Non-pigmented ciliary epithelial cell (primary cell): ENCODE measurements at places on chromosomes 16 and 17.

GRCh38 chr17:36921095-36921851, 16.0 kb upstream of the LHX1 start:
- DNase-seq: no peak

- DNase-seq: no peak
Measured at GRCh38 chr16:11497851-11498289, 88.8 kb downstream of the LITAF start.

- no peak for DNase-seq
Measured at GRCh38 chr17:70076831-70077230, 1.8 kb downstream of the KCNJ16 start.

- DNase-seq: no peak
Measured at GRCh38 chr17:51434434-51435170, 174.3 kb downstream of the UTP18 start.

- DNase-seq: no peak
Measured at GRCh38 chr17:80122026-80122575, 20.7 kb downstream of the GAA start.

- no peak for DNase-seq
Measured at GRCh38 chr17:67347826-67348225, 18.6 kb downstream of the PSMD12 start.

- DNase-seq: no peak
Measured at GRCh38 chr16:2194166-2194834, 2.1 kb downstream of the CASKIN1 start.

- no peak for DNase-seq
Measured at GRCh38 chr17:62163847-62164246, 98.8 kb upstream of the MED13 start.

GRCh38 chr17:15508466-15508865, 41.0 kb upstream of the CDRT4 start:
- DNase-seq: no peak

- no peak for DNase-seq
Measured at GRCh38 chr16:71244521-71244920, 14.0 kb upstream of the HYDIN start.

DNA sequence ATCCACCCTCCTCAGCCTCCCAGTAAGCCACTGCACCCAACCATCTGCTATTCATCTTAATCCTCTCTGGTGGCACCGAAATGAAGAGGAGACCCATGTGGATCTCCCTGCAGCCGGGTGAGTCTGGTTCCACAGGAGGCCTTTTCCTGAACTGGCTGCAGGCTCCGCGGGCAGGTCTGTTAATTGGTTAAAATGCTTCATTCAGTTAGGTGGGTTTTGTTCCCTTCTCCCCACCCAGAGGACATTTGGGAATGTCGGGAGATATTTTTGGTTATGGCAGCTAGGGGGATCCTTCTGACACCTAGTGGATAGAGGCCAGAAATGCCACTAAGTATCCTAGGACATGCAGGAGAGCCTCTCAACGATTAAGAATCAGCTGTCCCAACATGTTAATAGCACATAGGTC, 16.7 kb downstream of the C16orf54 start:
- DNase-seq: peak; percentile 4

DNA sequence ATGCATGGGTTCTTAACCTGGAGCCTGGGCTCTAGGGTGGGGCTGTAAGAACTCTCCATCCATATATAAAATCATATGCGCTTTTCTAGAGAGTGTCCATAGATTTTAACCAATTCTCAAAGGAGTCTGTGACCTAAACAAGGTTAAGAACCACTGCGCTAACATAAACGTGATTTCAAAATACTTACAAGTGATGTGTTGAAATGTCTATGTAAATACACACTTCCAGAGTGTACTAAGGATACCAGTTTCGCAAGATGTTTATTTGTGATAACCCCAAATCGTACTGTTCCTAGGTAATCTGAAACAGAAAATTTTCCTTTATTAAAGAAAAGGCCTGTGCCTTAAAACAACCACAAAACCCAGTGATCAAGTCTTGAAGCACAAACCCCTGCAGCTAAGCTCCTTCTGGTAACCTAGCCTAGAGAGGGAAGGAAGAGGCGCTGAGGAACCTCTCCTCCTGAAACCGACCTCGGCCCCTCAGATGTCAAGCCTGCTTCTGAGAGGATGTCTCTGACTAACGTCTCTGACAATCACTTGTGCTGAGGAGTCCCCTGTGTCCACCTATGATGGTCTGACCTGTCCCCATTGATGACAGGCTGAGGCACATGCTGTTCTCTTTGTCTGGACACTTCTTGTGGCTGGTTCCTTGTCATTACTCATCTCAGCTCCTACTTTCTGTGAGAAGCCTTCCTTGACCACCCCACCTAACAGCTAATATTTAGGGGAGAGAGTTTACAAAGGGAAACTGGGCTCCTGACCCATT, 32.2 kb downstream of the SNN start:
- DNase-seq: no peak

DNA sequence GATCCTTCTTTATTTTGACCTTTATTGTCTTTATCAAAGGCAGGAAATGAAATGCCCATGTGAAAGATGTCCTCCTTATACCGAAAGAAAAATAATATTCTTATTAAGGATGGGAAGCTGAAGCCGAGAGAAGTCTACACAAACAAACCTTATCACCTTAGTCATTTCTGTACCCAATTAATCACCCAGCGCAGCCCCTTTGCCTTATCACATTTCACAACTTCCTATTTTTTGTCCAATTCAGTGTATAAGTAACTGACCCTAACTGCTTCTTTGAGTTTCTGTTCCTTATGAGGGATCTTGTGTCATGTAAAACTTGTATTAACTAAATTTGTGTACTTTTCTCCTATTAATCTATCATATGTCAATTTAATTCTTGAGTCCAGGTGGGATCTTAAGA, 16.4 kb upstream of the CCL23 start:
- DNase-seq: no peak

- no peak for DNase-seq
Measured at GRCh38 chr17:75872434-75873351, 5.7 kb downstream of the TRIM47 start.

- DNase-seq: no peak
Measured at GRCh38 chr17:1169221-1169928, 10.4 kb downstream of the ABR start.

GRCh38 chr16:1154887-1155331, 2.0 kb downstream of the CACNA1H start:
- DNase-seq: no peak

DNA sequence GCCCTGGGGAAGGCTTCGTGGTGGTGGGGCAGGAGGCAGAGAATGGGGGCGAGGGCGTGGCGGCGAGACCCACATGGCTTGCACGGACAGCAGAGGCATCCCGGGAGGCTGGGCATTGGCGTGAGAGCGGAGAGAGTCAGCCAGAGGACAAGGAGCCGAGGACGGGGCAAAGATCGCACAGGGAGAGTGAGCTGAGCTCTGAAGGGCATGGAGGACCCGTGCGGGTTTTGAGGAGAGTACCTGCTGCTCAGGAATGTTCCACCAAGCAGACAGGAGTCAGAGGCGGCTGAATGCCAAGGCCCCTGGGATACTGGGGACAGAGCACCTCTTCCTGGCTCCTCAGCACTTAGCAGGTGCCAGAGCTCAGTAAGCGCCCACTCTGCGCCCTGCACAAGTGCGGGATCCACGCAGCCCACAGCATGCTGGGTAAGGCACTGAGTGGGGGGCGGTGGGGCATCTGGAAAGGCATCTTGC, 47.8 kb downstream of the ARHGAP27 start:
- DNase-seq: no peak

- DNase-seq: no peak
Measured at GRCh38 chr16:4442371-4442770, 16.7 kb downstream of the DNAJA3 start.

GRCh38 chr17:72995008-72995656, 97.4 kb downstream of the SLC39A11 start:
- DNase-seq: no peak

GRCh38 chr16:57616876-57617275, 11.6 kb upstream of the ADGRG1 start:
- no peak for DNase-seq

GRCh38 chr17:20046629-20047028, 37.5 kb downstream of the SPECC1 start:
- DNase-seq: no peak

DNA sequence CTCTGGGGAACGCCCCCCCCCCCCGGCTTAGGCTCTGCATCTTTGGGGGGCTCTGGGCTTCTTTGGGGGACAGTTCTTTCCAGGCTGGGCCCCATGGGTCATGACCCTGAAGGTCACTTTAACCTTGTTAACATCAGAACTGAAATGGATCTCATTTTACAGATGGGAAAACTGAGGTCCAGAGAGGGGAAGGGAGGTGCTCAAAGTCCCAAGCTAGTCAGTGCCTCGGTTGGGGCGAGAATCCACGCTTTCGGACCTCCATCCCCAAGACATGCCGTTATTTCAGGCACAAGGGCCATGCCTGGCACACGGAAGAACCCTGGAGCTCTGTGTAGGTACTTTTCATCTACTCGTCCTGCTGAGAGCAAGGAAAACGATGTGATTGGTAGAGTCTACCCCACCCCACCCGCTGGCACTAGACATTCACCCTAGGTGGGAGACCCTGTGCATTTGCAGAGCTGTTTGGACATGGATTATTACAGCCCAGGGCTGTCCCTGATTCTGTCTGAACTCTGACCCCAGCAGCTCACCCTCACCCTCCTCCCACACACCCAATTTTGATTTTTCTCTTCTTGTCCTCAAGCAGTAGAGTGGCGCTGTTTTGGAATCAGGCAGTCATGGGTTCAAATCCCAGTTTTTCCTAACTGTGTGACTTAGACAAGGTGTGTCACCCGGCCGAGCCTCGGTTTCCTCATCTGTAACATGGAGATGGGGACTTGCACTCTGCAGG, 155.1 kb upstream of the CDC42EP4 start:
- DNase-seq: no peak

GRCh38 chr16:84347161-84347560, 21.2 kb upstream of the ATP2C2 start:
- no peak for DNase-seq

- DNase-seq: no peak
Measured at GRCh38 chr16:2206420-2206779, 1.1 kb downstream of the MLST8 start.

GRCh38 chr16:17371299-17371698, 99.5 kb downstream of the XYLT1 start:
- DNase-seq: no peak

DNA sequence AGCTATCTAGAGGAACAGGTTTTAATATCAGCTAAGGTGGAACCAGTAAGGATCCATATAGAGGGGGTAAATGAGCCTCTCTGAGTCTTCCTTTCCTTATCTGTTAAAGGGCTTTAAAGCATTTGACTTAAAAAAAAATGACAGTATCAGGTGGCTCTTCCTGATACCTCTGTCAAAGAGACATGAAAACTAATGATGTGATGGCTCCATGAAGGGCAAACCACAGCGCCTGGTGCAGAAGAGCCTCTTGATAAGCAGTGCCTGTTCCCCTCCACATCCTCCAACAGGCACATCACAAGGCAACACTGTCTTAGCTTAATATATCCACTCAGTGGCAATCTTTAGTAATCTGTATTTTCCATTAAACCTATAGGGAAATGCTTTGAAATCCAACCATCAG, 68.9 kb downstream of the USP31 start:
- no peak for DNase-seq

- DNase-seq: no peak
Measured at GRCh38 chr17:50080096-50080480, 15.1 kb upstream of the PDK2 start.

- DNase-seq: no peak
Measured at GRCh38 chr16:70563636-70564035, 40.0 kb downstream of the SF3B3 start.

DNA sequence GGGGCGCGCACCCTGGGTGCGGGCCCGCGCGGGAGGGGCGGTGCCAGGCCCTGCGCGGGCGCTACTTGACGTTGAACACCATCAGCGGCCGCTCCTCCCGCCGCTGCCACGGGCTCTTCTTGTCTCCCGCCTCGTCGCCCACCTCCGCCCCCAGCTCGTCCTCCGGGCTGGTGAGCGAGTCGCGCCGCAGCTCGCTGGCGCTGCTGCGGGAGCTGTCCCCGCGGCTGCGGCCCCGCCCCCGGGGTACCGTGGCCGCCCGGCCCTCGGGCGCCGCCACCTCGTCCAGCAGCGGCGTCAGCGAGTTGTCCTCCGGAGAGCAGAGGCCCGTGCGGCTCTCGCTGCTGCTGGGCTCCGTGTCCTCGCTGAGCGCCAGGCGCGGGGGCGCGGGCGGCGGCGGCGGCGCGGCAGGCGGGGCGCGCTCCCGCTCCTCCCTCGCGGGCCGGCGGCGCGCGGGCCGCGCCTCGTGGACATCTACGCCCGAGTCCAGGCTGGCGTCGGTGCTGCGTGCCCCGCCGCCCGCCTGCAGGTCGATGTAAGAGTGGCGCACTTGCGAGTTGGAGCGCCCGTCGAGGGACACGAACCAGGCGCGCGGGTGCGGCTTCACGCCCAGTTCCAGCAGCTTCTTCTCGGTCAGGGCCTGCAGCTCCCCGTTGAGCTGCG, 8.7 kb downstream of the GRN start:
- no peak for DNase-seq

- no peak for DNase-seq
Measured at GRCh38 chr17:82018989-82019689, 3.5 kb downstream of the CENPX start.

DNA sequence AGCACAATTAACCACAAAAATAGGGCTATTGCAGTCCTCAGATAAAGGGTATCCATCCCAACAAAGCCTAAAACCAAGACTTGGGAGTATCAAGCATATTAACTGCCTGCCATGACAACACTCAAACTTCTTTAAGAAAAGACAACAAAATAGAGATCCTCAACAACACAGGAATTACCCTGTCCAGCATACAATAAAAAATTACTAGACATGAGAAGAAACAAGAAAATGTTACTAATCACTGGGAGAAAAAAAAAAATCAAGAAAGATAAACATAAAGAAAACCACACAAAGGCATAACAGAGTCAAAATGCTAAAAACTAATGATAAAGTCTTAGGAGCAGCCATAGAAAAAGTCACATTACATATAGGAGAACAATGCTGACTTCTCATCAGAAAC, 73.9 kb downstream of the SLC39A11 start:
- DNase-seq: no peak

DNA sequence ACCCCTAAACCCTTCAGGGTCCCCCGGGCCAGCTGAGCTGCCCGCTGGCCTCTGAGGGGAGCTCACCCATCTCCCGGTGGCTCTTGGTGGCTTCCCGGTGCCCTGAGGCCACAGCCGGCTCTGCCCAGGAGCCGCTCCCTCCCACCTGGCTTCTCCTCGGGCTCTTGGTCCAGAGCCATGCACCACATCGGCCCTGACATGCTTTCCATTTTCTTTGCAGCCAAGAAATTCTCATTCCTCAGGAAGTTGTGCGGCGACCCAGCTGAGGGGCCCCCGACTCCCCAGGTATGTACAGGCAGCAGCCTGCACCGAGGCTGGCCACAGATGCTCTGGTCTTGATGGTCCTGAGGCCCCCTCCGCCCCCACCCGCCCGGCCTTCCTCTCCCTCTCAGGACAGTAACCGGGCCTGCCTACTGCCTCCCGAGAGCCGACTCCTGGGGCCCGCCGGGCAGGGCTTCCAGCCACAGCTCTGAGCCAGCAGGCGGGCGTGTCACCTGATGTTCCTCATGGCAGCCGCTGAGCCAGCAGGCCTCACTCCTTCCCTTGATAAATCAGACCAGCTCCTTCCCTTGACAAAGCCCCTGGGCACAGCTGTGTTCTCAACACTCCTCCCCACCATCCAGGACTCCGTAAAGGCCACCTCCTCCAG, 28.4 kb upstream of the ZFPM1 start:
- DNase-seq: no peak

GRCh38 chr16:25040543-25040942, 25.4 kb upstream of the ARHGAP17 start:
- DNase-seq: no peak

- no peak for DNase-seq
Measured at GRCh38 chr16:8376430-8376829, 213.9 kb downstream of the TMEM114 start.
